ENCODE measurements at places on chromosomes 16 and 17.

- DNase-seq, result no peak
Observed at GRCh38 chr17:11276486-11276885, 35.5 kb downstream of the SHISA6 start.

DNA sequence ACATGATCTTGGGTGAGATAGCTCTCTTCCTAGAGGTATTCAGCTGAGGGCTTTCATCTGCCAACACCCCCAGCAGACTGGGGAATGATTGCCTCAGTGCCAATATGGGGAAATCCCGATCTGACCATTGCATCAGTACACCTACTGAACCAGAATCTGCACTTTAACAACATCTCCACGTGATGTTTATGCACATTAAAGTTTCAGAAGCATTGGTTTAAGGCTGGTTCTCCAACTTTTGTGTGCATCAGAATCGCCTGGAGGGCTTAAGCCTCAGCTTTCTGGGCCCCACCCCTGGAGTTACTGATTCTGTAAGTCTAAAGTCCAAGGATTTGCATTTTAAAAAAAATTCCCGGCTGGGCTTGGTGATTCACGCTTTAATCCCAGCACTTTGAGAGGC is 123.6 kb upstream of the MED13 start:
- no peak for DNase-seq

DNA sequence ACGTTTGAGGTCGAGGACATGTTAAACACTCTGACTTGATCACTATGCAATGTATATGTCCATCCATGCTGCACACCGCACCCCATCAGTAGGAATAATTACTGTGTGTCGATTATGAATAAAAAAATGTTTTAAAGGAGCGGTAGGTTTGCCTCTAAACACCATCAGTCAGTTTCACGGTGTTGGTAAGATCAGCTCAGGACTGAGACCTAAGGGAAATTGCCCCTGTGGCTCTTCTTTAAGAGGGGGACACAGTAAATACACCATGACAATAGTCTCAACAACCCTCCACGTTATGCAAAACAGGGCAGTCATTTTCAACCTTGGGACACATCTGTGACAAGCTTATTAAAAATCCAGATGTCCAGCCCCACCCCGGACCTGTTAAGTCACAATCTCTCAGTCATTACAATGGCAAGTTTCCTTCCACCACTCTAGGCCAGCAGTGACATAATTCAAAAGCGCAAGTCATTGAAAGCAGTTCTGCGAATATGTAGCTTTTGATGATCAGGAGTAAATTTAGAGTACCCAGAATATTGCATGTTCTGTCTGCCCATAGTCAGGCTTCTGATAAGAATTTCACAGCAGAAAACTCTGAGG is 1.2 kb downstream of the ATMIN start:
- DNase-seq, result no peak

DNA sequence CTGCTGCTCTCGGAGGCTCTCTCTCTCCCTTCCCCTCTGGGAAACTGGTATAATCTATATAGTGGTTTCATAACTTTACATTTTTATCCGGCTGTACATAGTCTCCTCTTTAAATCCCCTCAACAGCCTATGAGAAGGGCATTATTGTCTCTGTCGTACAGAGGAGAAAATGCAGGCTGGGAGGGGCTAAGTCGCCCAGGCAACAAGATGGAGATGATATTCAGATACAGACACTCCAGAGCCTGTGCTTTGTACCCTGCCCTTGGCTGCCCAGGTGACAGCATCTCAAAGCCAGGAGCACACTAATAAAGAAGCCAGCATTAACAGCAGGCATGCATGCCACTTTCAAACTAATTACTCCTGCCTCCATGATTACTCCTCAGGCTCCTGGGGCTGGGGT is 4.7 kb upstream of the EIF1 start:
- DNase-seq, result no peak

- no peak for DNase-seq
Observed at GRCh38 chr17:36130346-36130745, 26.7 kb downstream of the CCL4 start.

DNA sequence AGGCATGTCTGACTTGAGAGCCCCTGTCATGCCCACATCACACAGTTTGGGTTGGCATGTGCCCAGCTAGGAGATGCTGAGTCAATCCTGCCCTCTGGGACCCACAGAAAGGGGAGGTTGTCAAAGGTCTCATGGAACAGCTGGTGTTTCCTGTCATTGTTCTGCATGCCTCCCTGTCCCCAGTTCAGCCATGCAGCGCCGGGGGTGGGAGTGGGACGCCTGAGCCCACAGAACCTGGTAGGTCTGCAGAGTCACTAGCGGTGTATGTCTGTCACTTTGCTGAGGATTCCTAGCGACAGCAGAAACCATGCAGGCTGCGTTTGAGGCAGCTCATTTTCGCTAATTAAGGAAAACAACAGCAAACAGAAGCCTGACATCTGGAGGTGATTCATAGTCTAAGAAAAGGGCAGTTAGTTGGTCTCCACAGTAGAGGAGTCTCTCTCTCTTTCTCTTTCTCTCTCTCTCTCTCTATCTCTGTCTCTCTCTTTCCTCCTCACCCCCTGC is 19.6 kb upstream of the CCL1 start:
- peak; percentile 28 for DNase-seq

GRCh38 chr17:43021741-43022512 is at the start of gene VAT1:
TSS of gene VAT1 (minus strand) at chr17:43022385. CDS start at chr17:43022322, 63 bp downstream.
- DNase-seq, result peak; percentile 73

DNA sequence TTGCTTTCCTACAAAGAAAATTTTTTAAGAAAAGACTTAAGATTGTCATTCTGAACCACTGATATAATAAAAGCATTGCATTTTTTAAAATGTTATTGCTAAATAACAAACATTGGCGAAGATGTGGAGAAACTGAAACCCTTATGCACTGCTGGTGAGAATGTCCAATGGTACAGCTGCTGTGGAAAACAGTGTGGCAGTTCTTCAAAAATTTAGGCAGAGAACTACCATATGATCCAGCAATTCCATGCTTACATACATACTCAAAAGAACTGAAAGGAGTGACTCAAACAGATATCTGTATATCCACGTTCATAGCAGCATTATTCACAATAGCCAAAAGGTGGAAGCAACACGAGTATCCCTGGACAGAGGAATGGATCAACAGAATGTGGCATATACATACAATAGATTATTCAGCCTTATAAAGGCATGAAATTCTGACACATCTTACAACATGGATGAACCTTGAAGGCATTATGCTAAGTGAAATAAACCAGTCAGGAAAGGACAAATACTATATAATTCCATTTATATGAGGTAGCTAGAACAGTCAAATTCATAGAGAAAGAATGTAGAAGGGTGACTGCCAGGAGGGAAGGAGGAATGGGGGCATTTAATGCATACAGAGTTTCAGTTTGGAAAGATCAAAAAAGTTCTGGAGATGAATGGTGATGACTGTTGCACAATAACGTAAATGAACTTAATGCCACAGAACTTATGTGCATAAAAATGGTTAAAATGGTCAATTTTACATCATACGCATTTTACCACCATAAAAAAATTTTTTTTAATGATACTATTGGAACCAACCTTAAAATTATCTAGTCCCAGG is 92.1 kb downstream of the CACNG1 start:
- DNase-seq, result no peak

DNA sequence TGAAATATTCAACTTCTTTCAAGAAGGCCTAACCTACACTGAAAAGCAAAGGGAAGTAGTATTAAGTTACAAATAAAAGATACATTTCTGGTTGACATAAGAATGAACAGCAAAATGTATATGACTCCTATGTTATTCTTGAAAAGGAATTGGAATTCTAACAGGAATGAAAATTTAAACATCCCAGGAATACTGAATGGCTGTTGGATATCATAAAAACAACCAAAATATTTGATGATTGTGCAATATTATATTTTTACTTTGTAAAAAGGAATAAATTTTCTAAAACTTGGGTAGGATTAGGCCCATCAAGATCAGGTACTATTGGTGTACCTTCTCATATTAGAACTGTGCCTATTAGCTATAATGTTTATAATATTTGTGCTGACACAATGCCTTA is 50.0 kb downstream of the CYB5B start:
- no peak for DNase-seq

- no peak for DNase-seq
Observed at GRCh38 chr16:11093572-11094074, 149.3 kb downstream of the CLEC16A start.

GRCh38 chr16:57941016-57941664 is 29.8 kb downstream of the CNGB1 start:
- DNase-seq, result no peak

DNA sequence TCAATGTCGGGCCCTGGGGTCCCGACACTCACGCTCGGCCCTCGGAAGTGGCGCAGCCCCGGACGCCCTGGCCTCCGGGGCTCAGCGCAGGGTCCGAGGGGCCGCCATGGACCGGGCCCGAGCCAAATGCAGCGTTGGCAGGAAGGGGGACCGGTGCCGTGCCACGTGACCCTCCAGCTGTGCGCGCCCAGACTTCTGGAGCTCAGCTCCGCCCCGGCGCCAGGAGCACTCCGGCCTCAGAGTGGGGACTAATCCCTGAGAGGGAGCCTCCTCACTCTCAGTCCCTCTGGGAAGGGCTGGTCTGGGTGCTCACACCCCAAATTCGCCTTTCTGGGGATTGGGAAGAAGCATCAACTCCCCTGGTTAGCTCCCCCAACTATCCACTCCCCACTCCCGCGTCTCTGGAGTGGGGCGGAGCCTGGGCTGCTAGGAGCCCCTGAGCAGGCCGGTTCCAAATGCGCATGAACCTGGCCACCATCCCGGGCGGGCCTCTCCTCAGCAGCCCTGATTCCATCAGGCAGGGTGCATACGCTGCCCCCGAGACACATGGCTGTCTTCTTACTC is at the start of gene B3GNT9:
Gene B3GNT9, minus strand, starts transcription at position 166 of the 564 bp plus-strand sequence. CDS start 513 bp downstream, outside the sequence.
- DNase-seq, result no peak

DNA sequence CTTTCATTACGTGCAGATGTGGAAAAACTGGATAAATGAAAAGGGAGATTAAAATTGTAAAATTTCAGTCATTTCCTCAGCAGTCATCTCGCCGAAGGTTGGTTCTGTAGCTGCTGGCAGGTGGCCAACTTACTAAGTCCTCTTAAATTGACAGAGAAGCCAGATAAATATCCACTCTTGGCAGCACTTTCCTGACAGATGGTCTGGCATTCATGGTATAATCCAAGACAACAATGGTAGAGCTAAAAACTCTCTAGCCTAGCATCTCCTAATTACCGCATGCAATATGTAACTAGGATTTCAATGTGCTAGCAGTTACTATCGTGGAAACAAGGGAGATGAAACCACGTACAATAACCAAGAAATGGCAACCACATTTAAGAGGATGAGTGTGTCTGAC is 306.3 kb downstream of the CNTNAP4 start:
- no peak for DNase-seq

- DNase-seq, result no peak
Observed at GRCh38 chr17:57142925-57143324, 57.9 kb downstream of the AKAP1 start.

DNA sequence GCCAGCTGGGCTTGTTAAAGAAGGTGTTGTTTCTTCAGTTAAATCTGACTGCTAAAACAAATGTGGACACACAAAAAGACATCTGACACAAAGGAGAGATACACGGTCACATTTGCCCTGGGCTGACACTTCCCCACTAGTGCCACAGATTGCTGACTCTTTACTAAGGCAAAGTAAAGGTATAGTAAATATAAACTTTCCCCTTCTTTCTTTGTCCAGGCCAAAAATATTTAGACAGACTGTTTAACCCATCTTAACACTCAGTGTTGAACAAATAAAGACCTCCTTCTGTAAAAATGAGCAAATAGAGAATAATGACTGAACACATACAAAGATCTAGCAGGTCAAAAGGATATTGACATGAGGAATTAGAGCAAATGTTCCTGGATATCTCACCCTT is 58.4 kb downstream of the SCNN1G start:
- no peak for DNase-seq

DNA sequence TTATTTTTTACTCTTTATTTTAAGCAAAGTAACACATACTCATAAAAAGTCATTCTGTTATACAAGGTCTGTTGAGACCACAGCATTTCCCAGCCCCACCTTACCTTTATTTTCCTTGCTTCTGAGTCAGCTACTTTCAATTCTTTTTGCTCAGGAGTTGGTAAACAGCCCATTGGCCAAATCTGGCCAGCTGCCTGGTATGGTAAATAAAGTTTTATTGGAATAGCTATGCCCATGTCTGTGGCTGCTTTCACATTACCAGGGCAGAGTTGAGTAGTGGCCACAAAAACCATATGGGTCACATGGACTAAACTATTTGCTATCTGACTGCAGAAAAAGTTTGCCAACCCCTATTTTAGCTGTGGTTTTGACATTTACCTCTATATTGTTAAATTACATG is 3.4 kb upstream of the NSRP1 start:
- DNase-seq, result no peak

- DNase-seq, result no peak
Observed at GRCh38 chr16:84810518-84811273, 9.1 kb upstream of the CRISPLD2 start.

- DNase-seq, result no peak
Observed at GRCh38 chr17:3773511-3773910, 27.5 kb downstream of the ITGAE start.

DNA sequence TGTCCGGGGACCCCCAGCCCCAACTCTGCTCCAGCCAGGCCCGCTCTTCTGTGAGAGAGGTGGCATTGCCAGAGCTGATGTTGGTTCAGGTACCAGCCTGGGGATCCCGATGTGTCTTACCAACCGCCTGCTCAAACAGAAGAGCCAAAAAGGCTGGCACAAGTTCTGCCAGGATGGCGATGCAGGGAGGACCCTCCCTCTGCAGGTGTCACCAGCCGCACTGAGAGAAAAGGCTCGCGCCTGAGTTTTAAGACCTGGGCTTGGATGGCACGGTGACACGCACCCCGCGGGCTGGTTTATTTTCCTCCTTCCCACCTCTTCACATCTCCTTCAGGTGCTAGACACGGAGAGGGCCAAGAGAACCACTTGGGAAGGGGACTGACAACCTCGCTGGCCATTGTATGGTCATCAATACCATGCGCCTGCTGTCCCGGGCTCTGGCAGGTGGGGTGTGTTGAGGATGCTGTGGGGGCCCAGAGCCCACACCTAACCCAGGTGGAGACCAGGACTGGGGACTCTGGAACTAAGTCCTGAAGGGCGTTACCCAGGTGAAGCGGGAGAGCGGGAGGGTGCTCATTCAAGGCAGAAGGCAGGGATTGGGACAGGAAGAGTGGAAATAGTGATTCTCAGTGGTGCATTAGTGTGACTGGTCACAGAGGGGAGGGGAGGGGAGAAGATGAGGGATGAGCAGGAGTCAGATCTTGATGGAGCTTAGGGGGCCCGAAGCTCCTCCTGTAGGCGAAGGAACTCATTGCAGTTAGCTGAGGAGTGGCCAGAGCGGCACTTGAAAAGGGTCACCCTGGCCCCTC is 16.3 kb downstream of the FOXJ1 start:
- no peak for DNase-seq

DNA sequence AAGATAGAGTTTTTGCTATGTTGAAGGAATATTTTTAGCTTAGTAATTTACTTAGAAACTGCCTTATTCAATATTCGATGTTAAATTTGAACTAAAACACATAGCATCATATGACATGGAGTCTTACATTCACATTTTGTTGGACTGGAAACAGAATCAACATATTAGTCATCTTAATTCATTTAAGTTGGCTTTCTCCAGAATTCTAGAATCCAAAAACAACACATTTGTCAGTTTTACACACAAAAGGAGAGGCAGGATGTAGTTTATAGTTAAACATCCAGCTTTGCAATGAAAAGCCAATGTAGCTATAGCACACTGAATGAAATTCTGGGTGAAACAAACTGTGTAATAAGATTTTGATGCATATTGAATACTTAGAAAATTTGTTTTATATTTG is 43.3 kb downstream of the WWOX start:
- no peak for DNase-seq

Data from stimulated activated CD4-positive, alpha-beta T cell treated with anti-CD3 and anti-CD28 coated beads, Interleukin-2, amount 100 ng/mL, for 24 hours (primary cell).